ENCODE measurements at places on chromosomes 4 and X.

GRCh38 chr4:71689822-71690221 lies 94.1 kb downstream of the GC start:
- no peak for DNase-seq

DNA sequence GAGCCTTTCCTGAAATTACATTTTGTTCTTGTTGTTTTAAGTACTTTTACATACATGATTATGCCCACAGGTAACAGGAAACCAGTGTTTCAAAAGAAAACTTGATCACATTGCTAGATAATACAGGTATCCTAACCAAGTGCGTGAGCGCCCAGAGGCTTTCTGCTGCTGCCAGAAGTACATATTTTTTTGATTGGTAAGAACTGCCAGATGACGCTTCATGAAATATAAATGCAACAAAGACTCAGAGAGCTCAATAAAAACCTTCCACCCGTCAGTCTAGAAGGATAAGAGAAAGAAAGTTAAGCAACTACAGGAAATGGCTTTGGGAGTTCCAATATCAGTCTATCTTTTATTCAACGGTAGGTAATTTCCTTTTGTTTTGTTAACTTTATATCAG lies at the start of gene EPGN:
TSS of gene EPGN (plus strand) at position 256 of the 400 bp plus-strand sequence. CDS start at position 320, 64 bp downstream.
- DNase-seq: no peak

DNA sequence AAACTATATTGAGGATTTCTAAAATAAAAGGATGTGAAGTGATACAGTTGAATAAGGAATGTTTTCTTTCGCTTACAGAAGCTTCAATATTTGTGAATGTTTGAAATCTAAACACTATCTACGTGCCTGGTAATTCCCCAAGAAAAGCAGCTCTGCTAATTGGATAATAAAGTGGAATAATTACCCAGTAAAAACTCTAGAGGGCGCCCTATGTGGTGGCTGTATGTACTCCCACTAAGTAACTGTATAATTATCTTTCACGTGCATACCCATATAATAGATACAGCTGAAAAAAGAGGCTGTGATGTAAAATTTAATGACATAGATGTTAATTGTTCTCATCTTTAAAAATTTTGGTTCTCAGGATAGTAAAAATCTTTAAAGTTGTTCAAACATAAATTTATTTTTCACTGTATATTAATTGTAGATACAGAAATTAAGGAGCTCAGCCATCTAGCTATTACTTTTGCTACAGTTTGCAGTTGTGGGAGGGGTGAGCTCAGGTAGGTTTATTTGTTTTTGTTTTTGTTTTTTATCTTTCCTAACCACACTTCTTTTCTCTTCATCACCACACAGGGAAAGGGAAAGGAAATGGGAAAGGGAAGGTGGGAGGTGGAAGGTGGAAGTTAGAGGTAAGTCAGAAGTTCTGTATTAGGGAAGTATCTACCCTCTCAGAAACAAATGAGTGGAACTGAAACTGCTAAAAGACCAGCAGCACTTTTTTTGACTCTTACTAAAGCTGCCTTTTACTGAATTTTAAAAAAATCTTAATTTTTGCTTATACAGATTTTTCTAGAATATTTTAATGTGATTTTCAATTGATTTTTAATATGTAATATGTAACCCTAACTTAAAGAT lies 151.7 kb upstream of the RPS6KA6 start:
- DNase-seq: no peak

DNA sequence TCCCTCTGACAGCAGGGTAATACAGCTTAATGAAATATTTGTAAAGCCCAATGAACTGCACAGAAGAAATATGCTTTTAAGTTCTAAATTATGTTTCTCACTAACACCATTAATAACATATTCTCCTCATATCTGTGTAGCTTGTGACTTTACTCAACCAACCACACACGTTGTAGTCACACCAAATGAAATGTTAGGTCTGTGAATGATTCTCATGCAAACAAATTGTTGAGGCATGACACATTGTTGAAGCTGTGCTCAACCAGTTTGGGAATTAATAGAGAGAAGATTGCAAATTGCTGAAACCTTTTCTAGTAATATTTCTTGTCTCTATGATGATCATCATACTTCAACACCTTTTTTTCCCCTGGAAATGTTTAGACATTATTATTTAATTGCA lies 645.9 kb downstream of the PCDH7 start:
- no peak for DNase-seq

GRCh38 chr4:147969573-147970385 lies 237.9 kb downstream of the ARHGAP10 start:
- no peak for DNase-seq

DNA sequence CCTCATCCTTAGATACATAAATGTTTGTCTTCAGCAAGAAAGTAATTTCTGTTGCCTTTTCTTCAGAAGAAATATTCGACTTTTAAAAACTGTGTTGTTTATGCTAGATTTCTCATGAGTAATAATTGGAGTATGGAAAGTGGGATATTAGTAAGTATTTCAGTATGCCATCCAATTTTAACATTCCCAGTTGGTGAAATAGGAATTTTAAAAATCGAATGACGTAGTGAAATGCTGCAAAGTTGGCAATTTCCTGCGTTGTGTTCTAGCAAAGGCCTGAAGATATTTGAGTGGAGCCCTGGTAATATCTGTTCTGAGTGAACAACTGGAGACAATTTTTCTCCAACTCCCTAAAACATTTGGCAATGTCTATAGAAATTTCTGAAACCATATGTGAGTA lies 190.1 kb downstream of the ZNF330 start:
- no peak for DNase-seq

DNA sequence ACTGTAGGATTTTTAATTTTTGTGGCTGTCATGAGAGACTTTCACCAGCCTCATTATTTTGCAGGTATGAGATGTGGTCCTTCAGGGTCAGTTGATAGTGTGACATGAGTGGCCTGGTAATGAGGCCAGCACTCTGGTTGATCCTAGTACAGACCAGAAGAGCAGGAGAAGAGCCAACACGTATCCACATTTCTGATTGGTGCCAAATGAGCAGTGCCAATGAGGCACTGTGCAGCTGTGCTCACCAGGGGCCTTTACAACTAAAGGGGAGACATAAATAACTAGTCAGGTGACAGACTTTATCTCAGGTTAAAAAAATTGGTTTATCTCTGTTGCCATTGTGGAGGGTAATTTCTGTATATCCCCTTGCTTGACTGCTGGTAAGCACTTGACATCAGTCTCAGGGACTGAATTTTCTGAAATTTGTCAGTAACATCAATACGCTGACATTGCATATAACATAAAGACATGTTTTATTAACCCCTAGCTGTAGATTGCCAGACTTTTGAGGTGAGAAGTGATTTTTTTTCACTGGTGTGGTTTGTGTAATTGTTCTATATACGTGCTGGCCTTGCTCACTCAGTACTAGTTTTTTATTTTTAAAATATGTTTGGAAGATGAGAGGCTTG lies 101.2 kb downstream of the AFF1 start:
- no peak for DNase-seq

- no peak for DNase-seq
These were observed 47.6 kb downstream of the SH3KBP1 start for GRCh38 chrX:19839770-19840254.

DNA sequence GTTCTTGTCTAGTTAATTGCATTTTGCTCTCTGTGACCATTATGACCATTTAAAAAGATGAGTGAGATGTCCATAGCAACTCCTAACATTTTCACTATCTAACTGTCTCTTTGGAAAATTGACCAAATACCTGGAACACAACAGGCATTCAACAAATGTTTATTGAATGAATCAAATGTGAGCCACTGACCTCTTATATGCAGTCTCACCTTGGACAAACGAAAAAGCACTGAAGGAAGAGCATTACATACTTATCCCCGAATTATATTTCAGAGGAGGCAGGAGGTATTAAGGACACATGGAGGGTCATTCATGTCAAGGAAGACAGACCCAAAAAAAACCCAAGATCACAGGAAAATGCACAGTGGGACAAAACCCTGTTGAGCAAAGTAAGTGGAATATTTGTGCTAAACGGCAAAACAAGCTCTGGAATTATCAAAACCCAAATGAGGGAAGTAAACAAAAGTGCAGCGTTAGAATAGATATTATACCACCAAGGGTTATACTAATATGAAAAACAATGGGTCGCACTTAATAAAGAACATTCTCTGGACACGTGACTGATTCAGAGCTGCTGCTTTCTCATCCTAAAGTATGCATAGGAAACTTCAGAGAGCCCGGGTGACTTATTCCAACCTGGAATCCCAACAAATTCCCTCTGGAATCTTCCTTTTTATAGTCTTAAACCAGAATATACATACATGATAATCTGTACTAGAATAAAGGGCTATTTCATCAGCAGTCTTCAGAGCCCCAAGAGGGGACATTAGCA lies 131.9 kb downstream of the AMELX start:
- no peak for DNase-seq

DNA sequence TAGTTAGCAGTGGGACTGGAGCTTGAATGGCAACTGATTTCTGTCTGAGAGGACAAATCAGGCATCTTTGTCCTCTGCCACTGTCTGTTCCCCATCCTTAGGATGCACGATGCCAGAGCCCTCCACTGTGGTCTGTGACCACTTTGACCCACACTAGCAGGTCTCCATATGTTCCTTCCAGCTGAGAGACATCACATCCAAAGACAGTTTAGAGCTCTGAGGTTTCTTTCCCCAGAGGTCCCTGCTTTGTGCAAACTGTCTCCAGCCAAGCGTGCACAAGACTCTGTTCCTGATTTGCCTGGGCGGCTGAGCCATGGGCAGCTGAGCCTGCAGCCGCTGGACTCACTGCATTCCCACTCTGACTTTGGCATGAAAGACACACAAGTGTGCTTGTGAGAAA lies 98.0 kb downstream of the PTTG2 start:
- DNase-seq: no peak

GRCh38 chr4:83362492-83363329 lies 28.1 kb upstream of the HPSE start:
- no peak for DNase-seq

- no peak for DNase-seq
These were observed 21.8 kb downstream of the TXLNG start for GRCh38 chrX:16807976-16808542.

DNA sequence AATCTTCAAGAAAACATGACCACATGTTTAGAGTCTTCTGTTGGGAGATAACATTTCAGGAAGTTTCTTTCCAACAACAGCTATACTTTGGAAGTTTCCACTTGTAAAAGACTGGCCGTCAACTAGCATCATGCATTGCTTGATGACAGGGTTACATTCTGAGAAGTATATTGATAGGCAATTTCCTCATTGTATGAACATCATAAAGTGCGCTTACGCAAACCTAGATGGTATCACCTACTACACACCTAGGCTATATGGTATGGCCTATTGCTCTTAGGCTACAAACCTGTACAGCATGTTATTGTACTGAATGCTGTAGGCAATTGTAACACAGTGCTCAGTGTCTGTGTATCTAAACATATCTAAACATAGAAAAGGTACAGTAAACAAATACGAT lies 25.4 kb upstream of the CD40LG start:
- no peak for DNase-seq

DNA sequence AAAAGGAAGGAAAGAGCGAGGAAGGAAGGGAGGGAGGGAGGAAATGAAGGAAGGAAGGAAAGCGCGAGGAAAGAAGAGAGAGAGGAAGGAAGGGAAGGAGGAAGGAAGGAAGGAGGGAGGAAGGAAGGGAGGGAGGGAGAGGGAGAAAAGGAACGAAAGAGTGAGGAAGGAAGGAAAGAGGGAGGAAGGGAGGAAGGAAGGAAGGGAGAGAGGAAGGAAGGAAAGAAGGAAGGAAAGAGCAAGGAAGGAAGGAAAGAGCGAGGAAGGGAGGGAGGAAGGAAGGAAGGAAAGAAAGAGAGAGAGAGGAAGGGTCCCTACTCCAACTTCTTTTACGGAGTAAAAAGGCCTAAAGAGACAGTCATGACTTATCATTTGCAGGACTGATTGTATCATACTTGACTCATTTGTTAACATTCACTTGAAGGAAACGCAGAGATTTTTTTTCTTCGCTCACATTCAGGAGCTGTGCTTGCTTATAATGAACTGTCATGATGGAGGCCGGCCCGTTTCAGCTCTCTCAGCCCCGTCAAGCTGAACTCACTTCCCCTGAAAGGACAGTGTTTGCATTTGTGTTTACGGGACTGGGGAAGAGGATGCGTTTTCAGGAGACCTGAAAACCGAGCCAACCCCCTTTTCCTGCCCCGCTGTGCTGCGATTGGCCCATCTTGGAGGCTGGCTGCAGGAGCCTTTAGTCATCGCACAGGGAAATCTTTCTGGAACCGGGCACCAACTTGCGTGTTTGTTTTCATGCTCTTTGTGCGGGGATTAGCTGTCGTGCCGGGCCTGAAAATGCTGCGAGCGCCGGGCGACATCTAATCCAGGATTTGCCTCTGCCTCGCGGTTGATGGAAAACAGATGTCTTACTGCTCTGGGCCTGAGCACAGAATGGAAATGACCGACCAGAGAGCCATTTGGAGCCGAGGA lies 17.8 kb downstream of the TRIM2 start:
- DNase-seq: no peak
